ENCODE measurements at places on chromosomes 6 and 20.

DNA sequence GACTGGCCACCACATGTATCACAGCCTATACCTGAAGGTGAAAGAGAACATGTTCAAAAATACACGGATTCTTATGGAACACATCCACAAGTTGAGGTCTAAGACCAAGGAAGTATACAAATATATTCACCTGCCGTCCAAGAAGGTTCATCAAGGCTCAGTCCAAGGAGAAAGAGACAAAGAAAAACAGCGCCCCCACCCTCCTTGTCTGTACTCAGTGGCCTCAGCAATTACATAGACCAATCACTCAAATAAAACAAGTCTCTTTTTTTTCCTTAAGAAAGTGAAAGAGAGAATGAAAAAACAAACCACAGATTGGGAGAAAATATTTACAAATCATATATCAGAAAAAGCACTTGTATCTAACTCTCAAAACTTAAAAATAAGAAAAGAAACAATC is 19.5 kb downstream of the CPXM1 start:
- DNase-seq: no peak

DNA sequence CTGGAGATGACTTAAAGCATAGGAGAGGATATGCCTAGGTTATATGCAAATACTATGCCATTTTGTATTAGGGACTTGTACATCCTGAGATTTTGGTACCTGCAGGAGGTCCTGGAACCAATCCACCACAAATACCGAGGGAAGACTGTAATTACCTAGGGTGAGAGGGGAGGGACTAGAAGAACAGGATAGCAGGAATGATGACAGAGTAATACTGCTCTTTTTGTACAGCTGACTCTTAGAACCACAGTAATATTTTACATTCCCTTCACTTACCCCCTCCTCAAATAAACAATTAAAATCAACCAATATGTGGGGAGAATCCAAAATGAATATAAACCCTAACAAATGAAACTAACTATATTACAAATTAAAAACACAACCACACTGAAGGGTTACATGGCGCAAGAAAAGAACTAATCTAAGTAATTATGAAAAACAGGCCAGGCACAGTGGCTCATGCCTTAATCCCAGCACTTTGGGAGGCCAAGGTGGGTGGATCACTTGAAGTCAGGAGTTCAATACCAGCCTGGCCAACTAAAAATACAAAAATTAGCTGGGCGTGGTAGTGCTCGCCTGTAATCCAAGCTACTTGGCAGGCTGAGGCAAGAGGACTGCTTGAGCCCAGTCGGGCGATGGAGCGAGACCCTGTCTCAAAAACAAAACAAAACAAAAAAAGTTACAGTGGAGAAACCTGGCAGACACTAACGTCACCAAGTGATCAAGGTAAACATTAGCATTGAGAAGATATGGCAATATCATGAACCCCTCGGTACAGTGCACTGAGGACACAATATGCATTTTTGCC is 37.1 kb downstream of the MAP1LC3A start:
- no peak for DNase-seq

DNA sequence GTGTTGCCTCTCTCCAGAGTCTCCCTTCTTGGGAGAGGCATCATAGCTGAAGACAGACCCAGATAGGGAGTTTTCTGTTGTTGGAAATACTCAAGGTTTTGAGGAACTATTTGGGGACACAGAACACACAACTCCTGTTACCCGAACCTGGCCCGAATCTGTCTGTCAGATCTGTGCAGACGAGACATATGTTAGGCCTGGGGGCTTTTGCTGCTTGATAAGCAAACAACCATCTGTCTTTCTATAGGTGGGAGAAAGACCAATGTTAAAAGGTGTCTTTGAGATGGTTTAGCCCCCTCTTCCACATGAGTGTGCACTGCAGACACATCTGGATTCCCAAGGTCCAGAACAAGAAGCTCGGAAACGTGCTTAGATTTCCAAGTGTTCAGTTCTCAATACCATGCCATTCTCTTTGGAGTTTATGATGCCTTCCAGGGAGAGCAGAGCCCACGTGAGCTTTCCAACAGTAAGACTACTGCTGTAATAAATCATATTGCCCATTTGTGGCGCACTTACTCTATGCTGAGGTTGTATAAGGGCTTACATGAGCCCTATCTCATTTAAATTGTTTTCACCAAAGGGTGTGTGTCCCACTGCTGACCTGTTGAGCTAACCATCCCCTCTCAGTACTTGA is 3.8 kb upstream of the STX16 start:
- DNase-seq: no peak

DNA sequence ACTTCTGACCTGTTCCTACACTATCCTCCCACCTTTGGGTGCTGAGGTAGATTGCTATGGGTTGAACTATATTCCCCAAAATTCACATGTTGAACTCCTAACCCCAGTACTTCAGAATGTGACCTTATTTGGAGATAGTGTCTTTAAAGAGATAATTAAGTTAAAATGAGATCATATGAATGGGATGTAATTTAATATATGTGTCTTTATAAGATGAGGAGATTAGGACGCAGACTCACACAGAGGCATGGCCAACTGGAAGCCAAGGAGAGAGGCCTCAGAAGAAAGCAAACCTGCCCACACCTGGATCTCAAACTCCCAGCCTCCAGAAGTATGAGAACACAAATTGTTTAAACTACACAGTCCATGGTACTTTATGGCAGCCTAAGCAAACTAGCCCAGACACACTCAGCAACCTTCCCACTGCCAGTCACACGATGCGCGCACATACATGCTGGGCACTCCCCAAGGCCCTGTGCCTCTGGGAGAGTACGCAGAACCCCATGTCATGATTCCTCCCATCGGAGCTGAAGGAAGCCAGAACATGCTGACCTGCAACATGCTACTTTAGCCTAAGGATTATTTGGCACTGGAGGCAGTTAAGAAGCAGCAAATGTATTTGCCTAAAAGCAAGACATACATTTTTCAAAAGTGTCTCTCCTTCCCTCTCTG is 8.9 kb upstream of the SLC22A1 start:
- no peak for DNase-seq
